NCI-H524 (cell line): ENCODE measurements at places on chromosomes 16 and 17.

- DNase-seq = no peak
These were observed 15.8 kb downstream of the CYTH1 start for GRCh38 chr17:78766225-78766624.

- DNase-seq = no peak
These were observed 1.8 kb downstream of the CX3CL1 start for GRCh38 chr16:57374067-57374534.

- DNase-seq = no peak
These were observed 136.7 kb upstream of the GSE1 start for GRCh38 chr16:85476389-85476788.

DNA sequence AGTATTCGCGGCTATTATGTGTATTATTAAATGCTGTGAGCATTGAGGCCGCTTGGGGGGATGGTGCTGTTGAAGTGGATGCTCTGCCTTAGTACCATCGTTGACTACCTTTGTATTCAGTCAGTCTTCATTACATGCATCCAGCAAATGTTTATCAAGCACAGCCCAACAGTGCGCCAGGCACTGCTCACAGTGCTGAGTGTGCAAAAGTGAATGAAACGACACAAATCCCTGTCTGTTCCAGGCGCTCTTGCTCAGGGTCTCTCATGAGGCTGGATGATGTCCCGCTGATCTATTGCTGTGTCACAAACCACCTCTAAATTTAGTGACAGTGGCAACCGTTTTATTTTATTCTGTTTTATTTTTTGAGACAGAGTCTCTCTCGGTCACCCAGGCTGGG, 53.8 kb downstream of the OTOA start:
- no peak for DNase-seq

GRCh38 chr16:17476414-17477259, 5.9 kb upstream of the XYLT1 start:
- peak; percentile 90 for DNase-seq

DNA sequence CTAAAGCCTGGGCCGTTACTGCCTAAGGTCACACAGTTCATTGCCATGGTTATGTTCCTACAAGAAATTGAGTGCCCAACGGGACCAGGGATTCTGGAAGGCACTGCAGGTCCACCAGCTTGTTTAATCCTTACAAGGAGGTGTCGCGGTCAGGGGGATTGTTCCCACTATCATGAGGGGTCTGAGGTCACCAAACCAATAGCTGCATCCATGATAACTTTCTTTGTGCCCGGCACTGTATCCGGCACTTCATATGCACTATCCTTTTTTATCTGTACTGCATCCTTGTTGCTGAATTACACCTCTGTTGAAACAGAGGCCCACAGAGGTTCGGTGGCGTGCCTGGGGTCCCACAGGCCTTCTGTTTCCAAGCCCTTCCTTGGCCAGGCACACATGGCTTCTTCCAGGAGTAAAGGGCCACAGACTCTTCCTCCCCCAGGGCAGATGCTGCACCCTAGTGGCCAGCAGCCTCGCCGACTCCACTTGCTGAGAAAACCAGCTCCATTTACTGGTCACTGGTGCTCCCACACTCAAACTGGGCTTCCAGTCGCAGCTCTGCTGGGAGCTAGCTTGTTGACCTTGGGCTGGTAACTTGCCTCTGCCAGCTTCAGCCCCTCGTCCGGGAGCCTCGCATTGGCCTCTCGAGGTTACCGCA, 82.0 kb upstream of the PLCG2 start:
- peak; percentile 72 for DNase-seq

DNA sequence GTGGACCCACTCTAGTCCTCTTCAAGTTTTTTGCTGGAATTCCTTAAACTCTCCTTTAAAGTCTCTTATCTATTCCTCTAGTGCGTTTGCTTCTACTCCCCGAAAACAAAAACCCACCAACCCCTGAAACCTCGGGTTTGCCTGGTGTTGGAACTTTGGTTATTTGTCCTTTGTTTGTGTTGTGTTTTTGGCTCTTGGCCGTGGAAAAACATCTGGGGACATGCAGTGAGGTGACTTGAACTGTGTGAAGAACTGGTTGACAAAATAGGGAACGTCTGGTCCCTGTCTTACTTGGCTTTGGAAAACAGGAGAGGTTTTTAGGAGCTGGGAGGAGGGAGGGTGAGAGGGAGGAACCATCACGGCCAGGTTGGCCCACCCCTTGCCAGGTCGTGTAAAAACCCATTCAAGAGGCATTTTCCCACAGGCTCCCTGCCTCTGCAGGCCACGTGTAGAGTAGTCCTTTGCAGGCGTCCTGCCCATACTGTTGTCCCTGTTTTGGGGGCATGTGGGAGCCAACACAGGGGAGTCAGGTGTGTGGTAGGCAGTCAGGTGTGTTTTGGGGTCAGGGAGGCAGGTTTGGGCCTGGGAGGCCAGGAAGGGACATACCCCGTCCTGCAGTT, 169.3 kb downstream of the RAB11FIP4 start:
- DNase-seq = no peak

DNA sequence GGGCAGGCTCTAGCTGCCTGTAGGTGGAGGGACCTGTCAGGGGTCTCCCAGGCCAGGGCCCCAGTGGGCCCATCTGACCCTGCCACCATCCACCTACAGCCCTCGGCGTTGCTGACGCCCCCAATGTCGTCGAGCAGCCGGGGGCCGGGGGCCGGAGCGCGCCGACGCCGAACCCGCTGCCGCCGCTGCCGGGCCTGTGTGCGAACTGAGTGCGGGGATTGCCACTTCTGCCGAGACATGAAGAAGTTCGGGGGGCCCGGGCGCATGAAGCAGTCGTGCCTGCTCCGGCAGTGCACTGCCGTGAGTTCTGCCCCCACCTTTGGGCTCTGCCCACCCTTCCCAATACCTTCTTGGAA, 2.2 kb downstream of the FBXL19 start:
- DNase-seq = no peak

DNA sequence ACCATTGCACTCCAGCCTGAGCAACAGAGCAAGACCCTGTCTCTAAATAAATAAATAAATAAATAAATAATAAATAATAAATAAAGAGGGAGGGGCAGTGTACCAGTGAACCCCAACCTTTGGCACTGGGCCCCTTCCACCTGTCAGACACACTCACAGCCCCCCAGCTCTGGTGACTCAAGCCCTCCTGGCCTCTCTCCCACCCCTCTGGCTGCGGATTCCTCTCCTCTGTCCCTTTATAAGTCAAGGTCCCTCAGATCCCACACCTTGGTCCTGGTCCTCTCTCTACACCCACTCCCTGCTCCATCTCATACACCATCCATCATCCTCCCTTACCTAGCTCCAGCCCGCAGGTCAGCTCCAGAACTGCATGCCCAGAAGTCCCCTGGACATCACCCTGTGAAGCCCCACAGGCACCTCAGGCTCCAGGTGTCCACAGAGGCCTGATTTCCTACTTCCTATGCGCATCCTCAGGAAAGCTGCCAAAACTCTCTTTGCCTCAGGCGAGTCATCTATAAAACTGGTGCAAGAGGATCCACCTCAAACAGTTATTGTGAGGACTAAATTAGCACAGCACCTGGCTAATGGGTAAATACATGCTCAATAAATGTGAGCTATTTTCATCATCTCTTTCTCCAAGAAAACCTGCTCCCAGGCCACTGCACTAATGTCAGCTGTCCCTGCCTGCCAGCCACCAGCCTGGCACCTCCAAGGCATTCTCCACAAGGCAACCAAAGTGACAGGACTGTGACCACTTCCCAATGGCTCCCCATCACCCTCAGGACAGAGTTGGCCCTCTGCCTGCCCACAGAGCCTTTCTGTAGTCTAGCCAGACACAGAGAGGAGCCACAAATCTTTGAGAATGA, 46.8 kb downstream of the BEAN1 start:
- DNase-seq = no peak

GRCh38 chr16:81746566-81746965, 32.5 kb upstream of the PLCG2 start:
- DNase-seq = no peak

DNA sequence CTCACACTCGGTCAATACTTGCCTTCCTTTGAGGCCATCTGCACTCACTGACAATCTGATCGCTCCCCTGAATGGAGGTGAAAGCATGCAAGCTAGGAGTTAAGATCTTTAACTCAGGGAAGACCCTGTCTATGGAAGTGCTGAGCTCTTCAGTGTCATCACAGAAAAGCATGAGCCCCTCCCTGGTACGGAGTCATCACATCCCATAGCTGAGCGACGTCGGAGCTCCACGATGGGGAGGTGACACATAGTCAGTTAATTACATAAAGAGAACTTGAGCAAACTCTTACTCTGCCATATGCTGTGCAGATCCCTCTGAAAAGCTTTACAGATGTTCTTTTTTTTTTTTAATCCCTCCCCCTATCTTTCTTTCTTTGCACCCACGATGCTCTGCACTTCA, 463.2 kb downstream of the WWOX start:
- peak; percentile 76 for DNase-seq

GRCh38 chr17:50725769-50726655, 6.6 kb downstream of the LUC7L3 start:
- no peak for DNase-seq

DNA sequence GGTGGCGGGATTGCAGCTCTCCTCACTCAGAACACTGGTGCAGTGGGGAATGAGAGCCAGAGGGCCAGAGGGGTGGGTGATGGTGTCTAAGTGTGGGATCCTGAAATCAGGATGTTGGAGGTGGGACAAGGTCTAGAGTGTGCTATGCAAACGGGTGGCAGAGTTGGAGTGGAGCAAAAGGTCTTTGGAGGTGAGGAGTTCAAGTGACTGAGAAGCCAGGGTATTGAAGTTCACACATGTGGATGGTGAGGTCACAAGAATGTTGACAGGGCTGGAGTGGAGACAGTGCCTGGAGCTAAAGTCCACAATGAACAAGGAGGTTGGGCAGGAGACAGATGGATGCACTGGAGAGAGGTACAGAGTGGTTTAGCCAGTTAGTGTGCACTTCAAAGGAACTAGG, 38.3 kb upstream of the MAP3K14 start:
- DNase-seq = no peak

DNA sequence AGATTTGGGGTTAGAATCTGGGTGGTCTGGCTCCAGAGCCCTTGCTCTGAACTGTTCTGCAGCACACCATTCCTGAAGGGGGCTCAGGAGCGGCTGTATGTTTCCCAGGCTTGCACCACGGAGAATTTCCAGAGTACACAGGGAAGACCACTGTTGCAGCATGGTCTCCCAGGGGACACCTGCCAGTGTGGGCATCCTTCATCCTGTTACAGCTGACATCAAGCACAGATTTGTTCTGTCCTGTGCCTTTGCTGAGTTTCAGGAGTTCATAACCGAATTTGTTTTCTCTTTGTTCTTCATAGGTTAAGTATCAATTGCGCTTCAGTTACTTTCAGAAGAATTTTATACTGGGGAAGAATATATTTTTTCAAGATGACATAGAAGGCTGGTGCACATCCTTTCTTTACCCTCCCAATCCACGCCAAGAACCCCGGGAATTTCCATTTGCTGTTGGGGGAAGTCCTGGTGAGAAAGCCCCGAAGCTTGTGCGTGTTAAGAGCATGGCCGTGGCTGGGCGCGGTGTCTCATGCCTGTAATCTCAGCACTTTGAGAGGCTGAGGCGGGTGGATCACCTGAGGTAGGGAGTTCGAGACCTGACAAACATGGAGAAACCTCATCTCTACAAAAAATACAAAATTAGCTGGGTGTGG, 26.3 kb upstream of the ABCA3 start:
- no peak for DNase-seq

GRCh38 chr17:50871898-50872297, 5.7 kb upstream of the TOB1 start:
- no peak for DNase-seq

GRCh38 chr17:64291268-64291851, 28.3 kb upstream of the TEX2 start:
- peak; percentile 42 for DNase-seq

DNA sequence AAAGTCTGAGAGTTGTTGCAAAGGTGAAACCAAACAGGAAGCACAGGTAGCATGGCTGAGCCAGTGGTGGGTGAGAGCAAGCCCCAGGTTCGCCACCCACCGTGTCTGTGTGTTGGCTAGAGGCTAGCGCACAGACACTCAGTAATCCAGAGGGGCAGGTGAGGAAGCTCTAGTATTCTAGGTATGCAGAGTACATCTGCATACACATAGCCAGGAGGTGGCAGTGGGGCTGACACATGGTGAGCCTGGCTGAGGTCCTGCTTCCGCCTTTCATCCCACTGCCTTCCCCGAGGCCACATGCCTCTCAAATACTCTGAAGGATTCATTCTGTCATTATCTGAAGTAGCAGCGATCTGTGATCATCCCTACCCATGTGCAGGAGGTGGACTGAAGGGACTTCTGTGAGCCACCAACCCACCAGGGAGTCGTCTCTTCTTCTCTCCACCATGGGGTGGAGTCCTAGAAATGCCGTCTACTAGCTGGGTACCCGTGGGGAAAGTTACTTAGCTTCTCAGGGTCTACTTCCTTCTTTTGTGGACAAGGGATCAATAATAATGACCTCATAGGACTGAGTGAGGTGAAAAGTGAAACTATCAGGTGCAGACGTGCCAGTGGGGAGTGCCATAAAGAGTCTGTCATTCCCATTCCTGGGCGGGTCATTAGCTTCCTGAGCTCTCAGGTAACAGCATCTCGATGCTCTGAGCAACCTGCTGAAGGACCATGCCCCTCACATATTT, 36.0 kb upstream of the ICAM2 start:
- DNase-seq = no peak

- no peak for DNase-seq
These were observed 7.3 kb downstream of the FMNL1 start for GRCh38 chr17:45228763-45229539.

- no peak for DNase-seq
These were observed 773 bp downstream of the SYNGR3 start for GRCh38 chr16:1990351-1991134.

- no peak for DNase-seq
These were observed 56.4 kb downstream of the IRX5 start for GRCh38 chr16:54987081-54987480.

DNA sequence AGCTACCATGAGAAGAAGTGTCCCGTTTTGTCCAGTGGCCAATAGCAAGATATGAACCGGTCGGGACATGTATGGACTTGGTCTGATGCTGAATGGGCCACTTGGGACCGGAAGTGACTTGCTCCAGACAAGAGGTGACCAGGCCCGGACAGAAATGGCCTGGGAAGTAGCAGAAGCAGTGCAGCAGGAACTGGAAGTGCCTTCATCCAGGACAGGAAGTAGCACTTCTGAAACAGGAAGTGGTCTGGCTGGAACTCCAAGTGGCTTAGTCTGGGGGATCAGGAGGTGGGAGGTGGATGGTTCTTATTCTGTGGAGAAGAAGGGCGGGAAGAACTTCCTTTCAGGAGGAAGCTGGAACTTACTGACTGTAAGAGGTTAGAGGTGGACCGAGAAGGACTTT, 5.3 kb downstream of the EFNB3 start:
- DNase-seq = no peak

- no peak for DNase-seq
These were observed 52.1 kb upstream of the CNEP1R1 start for GRCh38 chr16:49972961-49973360.

- DNase-seq = no peak
These were observed 193.9 kb upstream of the SOX9 start for GRCh38 chr17:71926746-71927398.
